CD8-positive, alpha-beta T cell (primary cell): ENCODE measurements at places on chromosomes 16 and 17. TPM values are rescaled to one million over a fixed set of nuclear protein-coding genes. Genes with fewer than 3 reads are reported as not detected.

PTX4 gene
- total RNA-seq: not detected

GRCh38 chr16:48136547-48137360, 19.0 kb downstream of the ABCC12 start:
- no peak for DNase-seq

DNA sequence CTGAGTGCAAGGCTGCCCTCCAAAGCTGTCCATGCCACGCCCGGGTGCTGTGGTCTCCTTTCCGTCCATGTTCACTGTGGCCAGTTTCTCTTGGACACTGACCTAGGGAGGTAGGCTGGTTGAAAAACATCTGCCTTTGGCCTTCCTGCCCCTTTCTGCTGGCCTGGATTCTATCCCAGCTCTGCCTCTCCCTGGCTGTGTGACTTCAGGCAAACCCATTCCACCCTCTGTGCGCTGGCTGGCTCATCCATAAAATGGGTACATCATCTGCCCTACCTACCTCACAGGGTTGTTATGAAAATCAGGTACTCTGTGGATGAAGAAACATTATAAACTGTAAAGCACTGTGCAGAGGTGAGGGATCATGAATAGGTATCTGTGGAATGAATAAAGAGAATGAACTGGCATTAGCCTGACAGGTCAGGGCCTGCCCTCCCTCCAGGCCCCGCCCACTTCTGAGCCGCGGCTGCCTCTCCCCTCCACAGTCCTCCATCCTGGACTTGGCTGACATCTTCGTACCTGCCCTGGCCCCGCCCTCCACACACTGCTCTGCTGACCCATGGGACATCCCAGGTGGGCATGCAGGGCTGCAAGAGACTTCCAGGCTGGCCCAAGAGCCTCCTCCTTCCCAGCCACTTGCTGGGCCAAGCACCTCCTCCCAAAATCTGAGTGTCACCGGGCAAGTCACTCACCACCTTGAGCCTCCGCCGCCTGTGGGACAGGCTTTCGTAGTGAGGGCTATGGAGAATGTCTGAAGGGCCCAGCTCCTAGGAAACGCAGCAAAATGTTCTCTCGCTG, 7.0 kb upstream of the SPATA20 start:
- DNase-seq: no peak

- DNase-seq: no peak
Observed at GRCh38 chr16:80585764-80586163, 45.0 kb downstream of the DYNLRB2 start.

DNA sequence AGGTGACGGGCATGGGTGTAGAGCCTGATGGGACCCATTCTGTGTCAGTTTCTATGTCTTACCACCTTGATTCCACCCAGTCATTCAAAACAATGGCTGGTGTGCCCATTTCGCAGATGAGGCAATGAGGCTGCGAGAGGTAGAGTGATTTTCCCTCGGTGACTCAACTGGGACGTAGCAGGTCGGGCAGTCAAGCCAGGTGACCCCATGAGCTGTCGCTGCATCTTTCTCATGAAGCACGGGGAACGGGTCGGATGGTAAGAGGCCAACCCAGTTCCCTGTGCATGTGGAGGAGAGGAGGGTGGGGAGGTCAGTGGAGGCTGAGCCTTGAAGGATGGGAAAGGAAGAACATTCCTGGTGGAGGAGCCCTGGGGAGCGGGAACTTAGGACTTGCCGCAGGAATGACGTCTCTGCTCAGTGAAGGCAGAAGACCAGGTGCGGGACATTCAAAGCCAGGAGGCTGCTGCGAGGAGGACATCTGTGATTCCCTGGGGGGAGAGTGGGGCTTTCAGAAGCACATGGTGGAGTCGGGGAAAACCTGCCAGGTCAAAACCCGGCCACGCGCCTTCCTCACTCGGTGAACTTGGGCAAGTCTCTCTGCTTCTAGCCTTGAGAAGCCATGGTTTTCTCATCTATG, 1.1 kb downstream of the IL21R start:
- DNase-seq: no peak

- DNase-seq: no peak
Observed at GRCh38 chr16:57742543-57742942, 7.0 kb downstream of the KATNB1 start.

C17orf58 gene
- 0.19 TPM for total RNA-seq

DNA sequence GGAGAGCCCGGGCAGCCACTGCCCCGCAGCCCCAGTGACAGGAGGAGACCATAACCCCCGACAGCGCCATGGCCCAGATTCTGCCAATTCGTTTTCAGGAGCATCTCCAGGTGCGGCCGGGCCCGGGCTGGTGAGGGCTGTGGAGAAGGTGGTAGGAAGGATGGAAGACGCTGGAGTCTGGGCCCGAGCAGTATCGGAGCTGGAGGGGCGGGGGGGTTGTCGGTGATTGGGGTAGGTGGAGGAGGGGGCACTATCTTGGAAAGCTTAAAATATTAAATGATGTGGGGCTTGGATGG, 317 bp downstream of the CLTC start:
- no peak for DNase-seq

DNA sequence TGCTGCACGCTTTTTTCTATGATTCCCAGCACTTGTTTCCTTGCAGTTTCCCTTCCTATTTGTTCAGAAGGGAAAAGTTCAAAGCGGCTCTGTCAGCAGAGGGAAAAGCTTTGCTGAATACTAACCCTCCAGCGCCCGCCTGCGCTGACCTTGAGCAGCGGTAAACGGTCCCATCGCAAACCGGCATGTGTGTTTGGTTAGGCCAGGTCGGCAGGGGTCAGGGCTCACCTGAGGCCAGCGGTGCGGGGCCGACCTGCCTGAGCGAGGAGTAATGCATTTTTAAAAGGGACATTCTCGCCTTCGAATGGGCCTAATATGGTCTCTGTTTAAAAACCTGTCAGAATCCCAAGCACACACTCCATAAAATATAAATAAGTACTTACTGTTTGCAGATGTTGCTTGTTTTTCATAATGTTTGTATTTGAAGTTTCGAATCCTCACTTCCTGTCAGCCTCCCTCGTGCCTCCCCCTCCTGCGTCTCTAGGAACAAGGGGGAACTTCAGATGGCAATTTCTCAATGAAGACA, 110.1 kb downstream of the IRX3 start:
- DNase-seq: no peak

GRCh38 chr17:4945176-4945943, 3.0 kb downstream of the PFN1 start:
- DNase-seq: peak; percentile 79

GRCh38 chr17:82967268-82968032, 112.0 kb upstream of the METRNL start:
- no peak for DNase-seq

DNA sequence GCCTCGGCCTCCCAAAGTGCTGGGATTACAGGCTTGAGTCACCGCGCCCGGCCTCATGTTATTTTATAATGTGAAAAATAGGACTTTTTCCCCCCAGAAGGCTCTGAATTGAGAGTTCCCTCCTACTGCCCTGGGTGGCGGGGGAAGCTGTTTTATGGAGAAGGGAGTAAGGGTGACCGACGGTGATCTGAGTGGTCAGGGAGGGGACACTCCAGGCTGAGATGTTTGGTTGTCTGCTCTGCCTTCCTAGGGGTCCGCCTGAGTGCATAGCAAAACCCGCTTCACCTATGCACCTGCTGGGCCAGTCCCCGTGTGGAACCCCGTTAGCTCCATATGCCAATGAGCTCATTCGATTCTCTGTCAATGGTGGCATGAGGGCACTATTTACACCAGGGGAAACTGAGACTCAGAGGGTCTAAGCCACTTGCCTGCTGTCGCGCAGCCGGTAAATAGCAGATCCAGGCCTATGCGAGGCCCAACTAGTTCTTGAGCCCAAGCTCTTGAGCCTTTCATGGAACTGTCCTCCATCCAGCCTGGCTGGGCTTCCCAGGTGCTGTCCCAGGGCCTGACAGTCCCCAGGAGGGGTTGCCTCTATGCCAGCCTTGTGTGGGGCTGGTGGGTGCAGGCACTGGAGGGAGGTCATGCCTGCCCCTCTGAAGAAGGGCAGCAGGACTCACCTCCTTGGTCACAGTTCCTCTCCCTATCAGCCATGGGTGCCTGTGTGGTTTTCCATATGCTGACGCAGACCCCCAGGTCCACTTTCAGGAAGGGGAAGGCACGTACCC, 1.7 kb upstream of the GJD3 start:
- DNase-seq: no peak

DNA sequence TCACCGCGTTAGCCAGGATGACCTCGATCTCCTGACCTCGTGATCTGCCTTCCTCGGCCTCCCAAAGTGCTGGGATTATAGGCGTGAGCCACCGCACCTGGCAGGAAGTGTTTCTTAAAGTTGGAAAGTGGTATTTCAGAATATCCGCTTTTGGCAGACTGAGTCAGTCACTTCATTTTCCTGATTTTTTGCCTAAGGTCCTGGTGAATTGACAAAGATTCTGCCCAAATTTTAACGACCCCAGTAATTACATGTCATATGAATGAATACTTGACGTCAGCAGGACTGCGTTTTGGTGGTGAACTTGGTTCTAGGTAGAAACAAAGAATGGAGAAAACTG, 4.5 kb upstream of the BRCA1 start:
- no peak for DNase-seq

GRCh38 chr17:1498233-1498632, 5.7 kb upstream of the MYO1C start:
- DNase-seq: no peak

GRCh38 chr16:56042416-56042815, 148.9 kb upstream of the GNAO1 start:
- DNase-seq: no peak

DNA sequence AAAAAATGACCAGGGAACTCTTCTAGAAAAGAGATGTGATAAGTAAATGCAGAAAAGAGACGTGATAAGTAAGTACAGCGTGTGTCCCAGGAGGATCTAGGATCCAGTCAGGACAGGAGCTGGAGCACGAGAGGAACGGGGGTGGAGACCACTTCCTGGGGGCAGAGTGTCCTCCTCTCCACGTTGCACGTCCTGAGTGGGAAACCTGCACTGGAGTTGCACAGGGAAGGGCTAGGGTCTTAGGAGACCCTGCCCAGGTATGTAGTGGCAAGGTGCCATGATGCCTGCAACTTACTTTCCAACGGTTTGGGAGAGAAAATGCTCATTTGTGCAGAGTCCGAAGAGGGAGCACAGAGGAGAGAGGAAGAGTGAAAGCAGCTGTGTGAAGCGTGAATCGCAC, 55.8 kb downstream of the RNF213 start:
- no peak for DNase-seq

- peak; percentile 12 for DNase-seq
Observed at GRCh38 chr17:46044286-46044928, 45.4 kb downstream of the STH start.

GRCh38 chr16:85166699-85167588, 54.7 kb upstream of the CIBAR2 start:
- DNase-seq: no peak

NPIPA2 gene
- 3.1 TPM for total RNA-seq

G6PC1 gene
- not detected for total RNA-seq

DNA sequence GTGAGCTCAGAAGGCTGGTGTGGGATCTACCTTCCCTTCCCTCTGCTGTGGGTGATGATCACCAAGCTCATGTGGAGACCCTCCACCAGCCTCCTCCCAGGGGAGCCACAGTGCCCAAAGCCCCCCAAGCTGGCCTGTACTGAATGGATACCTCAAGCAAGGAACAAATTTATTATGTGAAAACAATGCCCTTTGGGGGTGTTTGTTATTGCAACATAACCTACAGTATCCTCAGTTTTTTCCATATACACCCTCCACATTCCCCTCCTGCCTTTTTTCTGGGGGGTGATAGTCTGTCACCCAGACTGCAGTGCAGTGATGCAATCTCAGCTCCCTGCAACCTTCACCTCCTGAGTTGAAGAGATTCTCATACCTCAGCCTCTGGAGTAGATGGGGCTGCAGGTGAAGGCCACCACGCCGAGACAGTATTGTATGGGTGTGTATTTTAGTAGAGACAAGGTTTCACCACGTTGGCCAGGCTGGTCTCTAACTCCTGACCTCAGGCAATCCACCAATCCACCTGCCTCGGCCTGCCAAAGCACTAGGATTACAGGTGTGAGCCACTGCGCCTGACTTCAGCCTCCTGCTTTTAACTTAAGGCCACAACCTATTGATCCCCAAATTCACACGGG, 215.9 kb downstream of the CPPED1 start:
- DNase-seq: no peak

DNA sequence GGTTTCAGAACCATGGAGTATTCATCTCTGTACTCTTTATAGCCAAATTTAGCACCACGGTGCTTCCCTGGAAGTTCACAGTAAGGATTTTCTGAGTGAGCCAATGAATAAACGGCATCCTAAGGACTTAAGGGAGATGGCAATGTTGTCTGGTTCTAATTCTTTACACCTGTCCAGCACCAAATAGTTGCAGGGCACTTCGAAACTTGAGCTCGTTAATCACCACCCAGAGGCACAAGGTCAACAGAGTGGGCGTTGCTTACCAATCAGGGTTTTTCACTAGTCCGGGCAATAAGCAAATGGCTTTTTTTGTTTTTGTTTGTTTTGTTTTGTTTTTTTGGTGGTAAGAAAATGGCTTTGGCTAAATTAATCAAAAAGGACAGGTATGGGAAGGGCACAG, 28.2 kb upstream of the TMEM220 start:
- DNase-seq: no peak

TP53TG3F gene
- total RNA-seq: not detected

GRCh38 chr17:80795754-80796153, 195.9 kb upstream of the CHMP6 start:
- no peak for DNase-seq

GRCh38 chr16:57802341-57803133, at the start of gene KIFC3:
TSS of gene KIFC3 (minus strand) at chr16:57802491. CDS start at chr16:57798243, 4,248 bp downstream.
- DNase-seq: peak; percentile 76

DNA sequence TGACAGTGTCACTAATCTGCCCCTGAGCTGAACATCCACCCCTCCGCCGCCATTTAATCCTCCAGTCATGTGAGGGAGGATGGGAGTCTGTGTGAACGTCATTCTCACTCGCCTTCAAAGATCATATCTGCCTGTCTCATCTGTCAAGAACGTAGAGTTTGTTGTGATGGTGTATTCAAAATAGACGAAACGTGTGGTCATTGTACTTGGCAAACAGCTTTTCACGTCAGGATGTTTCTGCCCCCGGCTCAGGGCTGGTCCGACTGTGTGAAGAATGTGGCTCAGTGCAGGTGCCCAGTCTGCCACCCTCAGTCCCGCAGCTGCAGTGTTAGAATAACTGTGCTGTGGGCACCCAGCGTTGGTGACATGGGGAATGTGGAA, 148.0 kb downstream of the KCNJ12 start:
- DNase-seq: no peak

EPX gene
- total RNA-seq: not detected

CCDC78 gene
- 3.6 TPM for total RNA-seq

GRCh38 chr17:9702914-9703780, 57.8 kb downstream of the USP43 start:
- DNase-seq: no peak

DNA sequence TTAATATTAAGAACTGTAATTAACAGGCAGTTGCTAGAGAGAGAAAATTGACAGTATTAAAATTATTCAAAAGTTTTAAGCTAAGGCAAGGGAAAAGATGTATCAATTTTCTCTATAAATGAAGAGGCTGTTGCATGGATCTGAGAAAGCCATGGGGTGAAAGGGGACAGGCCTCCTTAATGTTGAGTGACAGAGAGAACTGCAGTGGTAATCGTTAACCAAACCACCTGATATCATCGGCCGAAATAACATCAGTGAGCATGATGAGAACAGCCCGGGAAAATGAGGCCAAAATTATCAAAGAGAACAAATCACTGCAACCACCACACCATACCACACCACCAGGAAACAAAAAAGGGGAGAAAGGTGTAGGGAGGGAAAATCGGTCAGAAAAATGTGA, 3.6 kb downstream of the ZNF423 start:
- DNase-seq: no peak
